ENCODE measurements at places on chromosomes 2 and 18.

DNA sequence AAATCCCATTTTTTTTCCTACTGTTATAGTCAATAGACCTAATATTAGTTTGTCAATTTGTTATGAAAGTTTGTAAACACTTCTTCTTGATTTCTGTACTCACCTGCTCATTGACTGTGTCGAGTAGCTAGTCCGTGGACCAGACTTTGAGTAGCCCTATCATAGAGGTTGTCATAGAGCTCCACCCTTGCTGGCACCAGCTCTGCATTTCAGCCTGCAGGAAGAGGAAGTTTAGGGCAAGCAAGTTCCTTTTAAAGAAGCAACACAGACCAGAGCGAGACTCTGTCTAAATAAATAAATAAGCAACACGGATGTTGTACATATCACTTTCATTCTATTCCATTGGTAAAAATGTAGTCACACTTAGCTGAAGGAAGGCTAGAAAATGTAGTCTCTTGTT, 74.0 kb downstream of the MCFD2 start:
- H3K4me1 ChIP-seq: no peaks in the 10 kb centered on the region
- H3K27ac ChIP-seq: no peak overlapping the region
- no peak overlapping the region for H3K4me3 ChIP-seq
- no peak for DNase-seq
- H3K27me3 ChIP-seq: no peaks in the 10 kb centered on the region
- no peaks in the 10 kb centered on the region for H3K36me3 ChIP-seq

DNA sequence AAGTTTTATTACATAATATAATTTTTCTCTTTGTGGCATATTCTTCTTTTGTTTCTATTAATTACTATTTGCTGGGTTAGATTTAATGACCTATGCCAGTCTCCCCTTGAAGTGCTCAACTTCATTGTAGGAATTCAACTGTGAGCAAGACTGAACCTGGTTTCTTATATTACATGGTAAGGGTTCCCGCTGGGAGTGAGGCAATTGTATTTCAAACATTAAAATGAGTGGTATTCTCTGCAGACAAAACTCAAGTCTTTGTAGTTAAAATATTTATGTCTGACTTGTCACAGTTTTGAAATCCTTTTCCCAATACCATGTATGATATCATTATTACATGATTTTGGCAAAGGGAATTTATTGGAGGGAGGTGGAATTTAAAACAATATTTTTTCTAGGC, 278.7 kb downstream of the GULP1 start:
- H3K27me3 ChIP-seq: no peaks in the 10 kb centered on the region
- no peak overlapping the region for H3K27ac ChIP-seq
- H3K4me3 ChIP-seq: no peak overlapping the region
- no peaks in the 10 kb centered on the region for H3K4me1 ChIP-seq
- H3K36me3 ChIP-seq: no peaks in the 10 kb centered on the region
- DNase-seq: no peak

GRCh38 chr2:136423516-136423996, 305.6 kb upstream of the CXCR4 start:
- peak; percentile 72 for DNase-seq
- no peak overlapping the region for H3K4me3 ChIP-seq
- peaks cover 4% of the 10 kb centered on the region for H3K27me3 ChIP-seq
- no peak overlapping the region for H3K27ac ChIP-seq

- no peaks in the 10 kb centered on the region for H3K4me1 ChIP-seq
- no peaks in the 10 kb centered on the region for H3K36me3 ChIP-seq
- no peak for DNase-seq
- no peak overlapping the region for H3K27ac ChIP-seq
- no peak overlapping the region for H3K4me3 ChIP-seq
Measured at GRCh38 chr2:141968433-141968832, 162.4 kb downstream of the LRP1B start.

- no peak for DNase-seq
- H3K27me3 ChIP-seq: no peaks in the 10 kb centered on the region
- no peaks in the 10 kb centered on the region for H3K36me3 ChIP-seq
- no peak overlapping the region for H3K27ac ChIP-seq
- no peak overlapping the region for H3K4me3 ChIP-seq
Measured at GRCh38 chr2:155281907-155282306, 583.4 kb downstream of the KCNJ3 start.

DNA sequence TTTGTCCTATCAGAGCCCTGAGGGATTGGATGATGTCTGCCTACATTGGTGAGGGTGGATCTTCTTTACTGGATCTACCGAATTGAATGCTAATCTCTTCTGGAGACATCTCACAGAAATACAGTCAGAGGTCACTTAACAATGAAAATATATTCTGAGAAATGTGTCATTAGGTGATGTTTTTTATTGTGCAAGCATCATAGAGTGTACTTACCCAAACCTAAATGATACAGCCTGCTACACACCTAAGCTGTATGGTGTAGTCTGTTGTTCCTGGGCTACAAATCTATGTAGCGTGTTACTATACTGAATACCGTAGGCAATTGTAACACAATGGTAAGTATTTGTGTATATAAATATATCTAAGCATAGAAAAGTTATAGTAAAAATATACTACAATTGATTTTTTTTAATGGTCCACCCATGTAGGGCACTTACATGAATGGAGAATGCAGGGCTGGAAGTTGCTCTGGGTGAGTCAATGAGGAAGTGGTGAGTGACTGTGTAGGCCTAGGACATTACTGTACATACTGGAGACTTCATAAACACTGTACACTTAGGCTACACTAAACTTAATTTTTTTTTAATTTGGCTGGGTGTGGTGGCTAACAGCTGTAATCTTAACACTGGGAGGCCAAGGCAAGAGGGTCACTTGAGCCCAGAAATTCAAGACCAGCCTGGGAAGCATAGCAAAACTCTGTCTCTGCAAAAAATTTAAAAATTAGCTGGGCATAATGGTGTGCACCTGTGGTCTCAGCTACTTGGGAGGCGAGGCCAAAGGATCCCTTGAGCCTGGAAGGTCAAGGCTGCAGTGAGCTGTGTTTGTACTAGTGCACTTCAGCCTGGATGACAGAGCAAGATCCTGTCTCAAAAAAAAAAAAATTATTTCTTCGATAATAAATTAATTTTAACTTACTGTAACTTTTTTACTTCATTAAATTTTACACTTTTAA, 226.3 kb upstream of the UBE2E3 start:
- no peak overlapping the region for H3K27ac ChIP-seq
- no peak for DNase-seq
- no peaks in the 10 kb centered on the region for H3K4me1 ChIP-seq
- H3K36me3 ChIP-seq: no peaks in the 10 kb centered on the region
- no peak overlapping the region for H3K4me3 ChIP-seq

- H3K27me3 ChIP-seq: no peaks in the 10 kb centered on the region
- no peak overlapping the region for H3K27ac ChIP-seq
- peaks cover 7% of the 10 kb centered on the region for H3K4me1 ChIP-seq
- H3K4me3 ChIP-seq: no peak overlapping the region
- no peaks in the 10 kb centered on the region for H3K36me3 ChIP-seq
Measured at GRCh38 chr2:101520246-101520645, 45.3 kb upstream of the RFX8 start.

DNA sequence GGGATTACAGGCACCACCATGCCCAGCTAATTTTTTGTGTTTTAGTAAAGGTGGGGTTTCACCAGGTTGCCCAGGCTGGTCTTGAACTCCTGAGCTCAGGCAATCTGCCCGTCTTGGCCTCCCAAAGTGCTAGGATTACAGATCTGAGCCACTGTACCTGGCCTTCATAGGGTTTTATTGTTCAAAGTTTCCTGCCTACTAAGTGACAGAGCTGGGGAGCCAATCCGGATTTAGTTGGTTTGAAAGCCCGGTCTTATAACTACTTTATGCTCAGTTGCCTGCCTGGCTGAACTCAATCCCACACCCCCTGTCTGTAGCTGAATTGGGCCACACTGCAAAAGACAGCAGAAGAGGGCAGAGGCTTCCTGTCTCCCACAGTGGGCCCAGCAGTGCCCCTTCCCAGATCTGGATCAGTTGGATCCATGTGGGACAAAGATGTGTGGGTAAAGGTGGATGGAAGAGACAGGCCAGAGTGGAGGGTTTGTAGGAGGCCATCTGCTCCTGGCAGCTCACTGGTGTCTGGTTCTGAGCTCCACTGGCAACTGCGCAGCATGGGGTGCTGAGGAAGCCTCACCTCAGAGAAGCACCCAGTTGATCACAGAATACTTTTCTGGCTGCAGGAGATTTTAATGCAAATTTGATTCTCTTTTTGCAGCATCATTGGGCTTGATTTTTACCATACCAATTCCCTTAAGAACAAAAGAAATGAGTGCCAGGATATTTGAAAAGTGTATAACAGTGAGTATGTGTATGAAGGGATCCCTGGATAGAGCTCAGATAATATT, 144.9 kb downstream of the DDX1 start:
- H3K27me3 ChIP-seq: peaks cover 1% of the 10 kb centered on the region
- H3K4me1 ChIP-seq: peaks cover 3% of the 10 kb centered on the region
- DNase-seq: no peak
- H3K27ac ChIP-seq: no peak overlapping the region

DNA sequence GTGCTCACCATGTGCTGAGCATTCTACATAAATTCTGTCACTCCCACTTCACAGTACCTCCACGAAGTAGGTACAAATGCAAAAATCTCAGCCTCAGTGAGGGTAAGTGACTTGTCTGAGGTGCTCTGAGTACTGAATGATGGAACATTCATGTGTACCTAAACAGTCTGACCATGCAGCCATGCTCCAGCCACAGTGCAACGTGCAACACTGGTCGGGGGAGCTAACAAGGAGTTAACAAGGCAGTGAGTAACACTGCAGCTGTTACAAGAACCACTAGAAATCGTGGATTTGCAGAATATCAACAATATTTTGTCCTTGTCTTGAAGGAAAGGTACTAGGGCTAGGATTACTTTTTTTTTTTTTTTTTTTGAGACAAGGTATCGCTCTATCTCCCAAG, 36.6 kb upstream of the NDUFV2 start:
- H3K27me3 ChIP-seq: no peaks in the 10 kb centered on the region
- H3K36me3 ChIP-seq: no peaks in the 10 kb centered on the region

DNA sequence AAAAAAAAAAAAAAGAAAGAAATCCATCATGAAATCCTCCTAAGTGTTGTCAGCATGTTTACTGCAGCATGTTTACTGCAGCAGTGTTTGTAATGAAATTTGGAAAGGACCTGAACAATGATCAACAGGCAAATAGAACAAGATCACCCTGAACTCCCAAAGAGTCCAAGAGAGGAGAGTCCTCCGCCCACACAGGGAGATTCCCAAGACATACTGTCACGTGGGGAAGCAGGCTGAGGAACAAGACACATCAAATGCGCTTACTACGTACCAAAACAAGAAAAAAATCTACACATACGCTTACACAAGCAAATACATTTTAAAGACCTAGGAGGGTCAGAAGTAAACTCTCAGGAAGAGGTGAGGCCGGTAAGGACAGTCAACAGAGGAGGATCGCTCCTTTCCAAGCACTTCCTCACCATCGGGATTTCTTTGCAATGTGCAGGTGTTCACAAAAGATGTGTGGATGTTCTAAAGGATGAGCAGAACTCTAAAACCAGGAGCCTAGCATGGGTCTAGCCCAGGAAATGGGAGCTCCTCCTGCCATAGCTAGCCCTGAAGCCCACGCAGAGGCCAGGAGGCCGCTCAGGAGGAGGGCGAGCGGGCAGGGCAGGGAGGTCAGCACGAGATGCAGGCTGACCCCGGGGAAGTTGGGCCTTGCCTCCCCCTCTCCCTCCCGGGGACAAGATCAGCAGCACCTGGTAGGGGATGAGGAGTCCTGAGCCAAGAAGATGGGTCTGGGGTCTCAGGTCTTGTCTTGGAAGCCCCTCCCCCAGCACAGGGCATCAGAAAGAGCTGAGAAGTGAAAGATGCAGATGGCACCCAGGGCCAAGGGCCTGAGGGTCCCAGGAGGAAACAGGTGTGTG, 66.4 kb downstream of the ZNF516 start:
- no peak overlapping the region for H3K4me3 ChIP-seq
- H3K4me1 ChIP-seq: peaks cover 3% of the 10 kb centered on the region

DNA sequence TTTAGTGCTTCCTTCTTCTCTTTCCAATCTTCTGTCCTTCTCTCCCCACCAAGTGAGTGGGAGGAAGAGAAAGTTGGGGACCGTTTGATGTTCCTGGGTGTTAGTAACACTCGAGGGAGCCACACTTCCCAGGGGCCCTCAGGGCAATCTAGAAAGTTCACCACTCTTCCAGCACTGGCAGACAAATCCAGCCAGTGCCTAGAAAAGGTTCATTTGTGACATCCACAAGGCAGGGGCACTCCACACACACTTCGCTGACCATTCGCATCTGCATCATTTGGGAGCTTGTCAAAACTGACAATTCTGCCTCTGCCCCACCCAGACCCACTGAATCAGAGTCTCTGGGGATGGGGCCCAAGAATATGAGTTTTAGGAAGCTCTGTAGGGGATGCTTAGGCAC, 86.8 kb upstream of the ST3GAL5 start:
- H3K27me3 ChIP-seq: no peaks in the 10 kb centered on the region
- H3K4me3 ChIP-seq: no peak overlapping the region
- H3K4me1 ChIP-seq: no peaks in the 10 kb centered on the region

GRCh38 chr2:149169656-149170055, 131.2 kb downstream of the LYPD6B start:
- no peak overlapping the region for H3K4me3 ChIP-seq
- H3K27me3 ChIP-seq: no peaks in the 10 kb centered on the region
- H3K27ac ChIP-seq: no peak overlapping the region
- H3K36me3 ChIP-seq: no peaks in the 10 kb centered on the region
- no peak for DNase-seq

GRCh38 chr2:191521608-191522208, 156.2 kb upstream of the NABP1 start:
- no peak overlapping the region for H3K27ac ChIP-seq
- no peaks in the 10 kb centered on the region for H3K27me3 ChIP-seq
- H3K4me3 ChIP-seq: no peak overlapping the region
- H3K4me1 ChIP-seq: no peaks in the 10 kb centered on the region

DNA sequence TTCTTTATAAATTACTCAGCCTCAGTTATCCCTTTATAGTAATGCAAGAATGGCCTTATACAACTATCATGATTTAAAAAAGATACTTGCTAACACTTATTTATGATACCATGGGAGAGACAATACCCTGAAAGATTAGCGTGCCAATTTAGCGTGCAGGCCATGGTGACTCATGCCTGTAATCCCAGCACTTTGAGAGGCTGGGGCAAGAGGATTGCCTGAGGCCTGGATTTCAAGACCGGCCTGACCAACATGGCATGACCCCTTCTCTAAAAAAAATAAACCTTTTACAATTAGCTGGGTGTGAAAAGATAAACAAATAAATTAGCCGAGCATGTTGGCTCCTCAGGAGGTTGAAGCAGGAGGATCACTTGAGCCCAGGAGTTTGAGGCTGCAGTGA, 493.4 kb upstream of the FSIP2 start:
- H3K4me3 ChIP-seq: no peak overlapping the region
- no peak for DNase-seq
- no peaks in the 10 kb centered on the region for H3K36me3 ChIP-seq
- no peaks in the 10 kb centered on the region for H3K27me3 ChIP-seq
- no peaks in the 10 kb centered on the region for H3K4me1 ChIP-seq

- DNase-seq: no peak
- H3K36me3 ChIP-seq: no peaks in the 10 kb centered on the region
- H3K4me3 ChIP-seq: no peak overlapping the region
- H3K27ac ChIP-seq: no peak overlapping the region
Measured at GRCh38 chr2:171669121-171669520, 18.1 kb upstream of the DYNC1I2 start.

- H3K4me1 ChIP-seq: no peaks in the 10 kb centered on the region
- no peak overlapping the region for H3K27ac ChIP-seq
- H3K27me3 ChIP-seq: no peaks in the 10 kb centered on the region
- H3K4me3 ChIP-seq: no peak overlapping the region
- no peaks in the 10 kb centered on the region for H3K36me3 ChIP-seq
Measured at GRCh38 chr2:220833446-220833845, 738.7 kb downstream of the EPHA4 start.

GRCh38 chr18:10213526-10213925, 240.9 kb upstream of the APCDD1 start:
- no peak overlapping the region for H3K27ac ChIP-seq
- H3K4me3 ChIP-seq: no peak overlapping the region
- H3K36me3 ChIP-seq: no peaks in the 10 kb centered on the region
- no peaks in the 10 kb centered on the region for H3K27me3 ChIP-seq
- DNase-seq: no peak
